Activated naive CD8-positive, alpha-beta T cell treated with anti-CD3 and anti-CD28 coated beads for 36 hours (primary cell): ENCODE measurements at places on chromosomes 2 and 18. TPM values are rescaled to one million over a fixed set of nuclear protein-coding genes. Genes with fewer than 3 reads are reported as not detected.

DNA sequence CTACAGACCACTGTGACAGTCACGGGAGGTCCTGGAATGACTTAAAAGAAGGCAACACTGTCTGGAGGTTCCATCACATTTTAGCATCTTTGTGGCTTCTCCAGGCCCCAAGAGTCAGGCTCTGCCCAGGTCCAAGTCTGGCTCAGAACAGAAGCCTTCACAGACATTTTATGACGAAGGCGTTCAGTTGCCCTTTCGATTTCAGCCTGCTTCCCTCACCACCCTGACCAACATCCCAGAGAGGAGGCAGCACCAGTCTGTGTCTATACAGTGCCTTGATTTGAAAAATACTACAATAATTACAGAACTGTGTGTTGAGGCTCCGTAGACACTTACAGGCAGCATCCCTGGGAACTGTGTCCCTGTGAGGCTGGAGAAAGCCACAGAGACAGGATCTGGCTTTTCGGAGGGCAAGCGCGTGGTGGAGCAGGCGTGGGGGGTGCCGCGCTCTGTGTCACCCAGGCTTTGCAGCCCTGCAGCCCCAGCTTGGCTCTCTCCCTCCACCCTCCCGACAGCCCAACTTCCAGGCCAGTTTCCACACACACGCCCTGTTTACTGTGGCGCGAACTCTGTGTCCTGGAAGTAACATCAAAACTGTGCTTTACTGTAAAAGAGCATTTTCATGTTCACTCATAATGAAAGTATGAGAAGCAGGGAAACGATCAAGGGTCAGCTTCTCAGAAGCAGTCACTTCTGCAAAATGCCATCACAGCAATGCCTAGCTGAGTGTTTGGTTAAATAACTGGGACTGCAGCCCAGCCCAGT is 153.5 kb upstream of the ALKAL2 start:
- H3K4me3 ChIP-seq: no peak overlapping the region
- no peaks in the 10 kb centered on the region for H3K36me3 ChIP-seq
- no peaks in the 10 kb centered on the region for H3K27me3 ChIP-seq
- DNase-seq: no peak

The HOXD10 gene
- not detected for total RNA-seq

DNA sequence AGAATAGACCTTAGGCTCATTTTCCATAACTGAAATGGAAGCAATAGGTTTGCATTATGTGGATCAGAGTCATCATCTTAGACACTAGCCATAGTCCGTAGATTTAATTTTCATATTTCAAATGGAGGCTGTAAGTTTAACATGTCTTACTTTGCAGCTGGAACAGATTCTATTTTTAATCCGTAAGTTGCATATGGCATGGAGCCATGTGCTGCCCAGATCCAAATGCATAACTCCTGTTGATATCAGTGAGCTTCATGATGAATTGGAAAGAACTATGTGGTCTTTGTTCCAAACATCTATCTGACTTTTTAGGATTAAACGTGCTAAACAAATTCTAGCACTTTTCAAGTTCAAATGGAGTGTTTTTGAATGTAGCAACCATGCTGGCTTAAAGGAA is 43.4 kb downstream of the MEIS1 start:
- H3K4me3 ChIP-seq: no peak overlapping the region
- H3K36me3 ChIP-seq: no peaks in the 10 kb centered on the region

GRCh38 chr2:113012436-113013335 is 7.4 kb downstream of the IL36A start:
- H3K4me3 ChIP-seq: no peak overlapping the region
- no peak for DNase-seq
- H3K36me3 ChIP-seq: no peaks in the 10 kb centered on the region
- no peak overlapping the region for H3K27ac ChIP-seq
- no peaks in the 10 kb centered on the region for H3K27me3 ChIP-seq
- H3K4me1 ChIP-seq: peaks cover 20% of the 10 kb centered on the region

DNA sequence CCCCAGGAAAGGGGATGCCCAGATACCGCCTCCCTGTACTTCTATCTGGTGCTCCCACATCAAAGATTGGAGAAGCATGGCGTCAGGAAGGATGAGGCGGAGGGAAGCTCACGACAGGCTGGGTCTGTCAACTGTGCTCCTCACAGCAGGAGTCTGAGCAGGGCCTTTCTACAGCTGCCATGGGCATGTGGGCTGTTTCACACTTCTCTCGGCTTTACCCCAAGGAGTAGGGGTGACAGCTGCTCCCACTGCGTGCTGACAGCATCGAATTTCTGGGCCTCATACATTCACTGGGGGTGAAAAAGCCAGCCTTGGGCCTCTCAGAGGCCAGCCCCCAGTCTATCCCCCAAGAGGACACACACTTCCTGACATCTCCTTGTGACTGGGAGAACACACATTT is 21.1 kb downstream of the NEURL3 start:
- H3K4me3 ChIP-seq: no peak overlapping the region
- peaks cover 28% of the 10 kb centered on the region for H3K4me1 ChIP-seq
- H3K36me3 ChIP-seq: peaks cover 18% of the 10 kb centered on the region
- H3K27ac ChIP-seq: no peak overlapping the region
- DNase-seq: no peak

DNA sequence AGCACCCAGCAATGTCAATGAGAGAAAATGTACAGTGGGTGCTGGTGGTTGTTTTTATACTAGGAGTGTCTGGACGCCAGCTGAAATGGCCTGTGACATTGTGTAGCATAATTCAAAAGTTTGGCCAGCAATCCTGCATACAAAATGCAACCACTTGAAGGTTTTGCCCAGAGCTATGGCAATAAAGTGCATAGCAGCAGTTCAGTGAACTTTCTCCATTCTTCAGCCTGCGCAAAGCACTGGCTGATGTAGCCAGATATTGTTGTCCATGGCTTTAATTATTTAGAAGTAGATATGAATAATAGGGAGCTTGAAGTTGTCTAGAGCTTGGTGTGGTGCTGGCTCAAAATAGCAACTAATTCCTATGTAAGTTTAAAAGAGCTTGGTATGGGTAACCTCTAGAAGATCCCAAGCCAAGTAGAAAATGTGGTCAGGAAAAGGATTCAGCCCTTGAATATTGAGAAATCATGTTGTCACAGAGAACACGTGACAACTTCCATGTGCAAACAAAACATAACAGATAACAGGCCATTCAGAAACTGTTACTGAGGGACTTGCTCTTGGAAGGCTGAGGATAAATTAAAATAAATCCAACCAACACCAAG is 33.3 kb upstream of the PGAP1 start:
- no peak for DNase-seq
- H3K4me3 ChIP-seq: no peak overlapping the region
- H3K27ac ChIP-seq: no peak overlapping the region
- H3K4me1 ChIP-seq: peaks cover 25% of the 10 kb centered on the region

DNA sequence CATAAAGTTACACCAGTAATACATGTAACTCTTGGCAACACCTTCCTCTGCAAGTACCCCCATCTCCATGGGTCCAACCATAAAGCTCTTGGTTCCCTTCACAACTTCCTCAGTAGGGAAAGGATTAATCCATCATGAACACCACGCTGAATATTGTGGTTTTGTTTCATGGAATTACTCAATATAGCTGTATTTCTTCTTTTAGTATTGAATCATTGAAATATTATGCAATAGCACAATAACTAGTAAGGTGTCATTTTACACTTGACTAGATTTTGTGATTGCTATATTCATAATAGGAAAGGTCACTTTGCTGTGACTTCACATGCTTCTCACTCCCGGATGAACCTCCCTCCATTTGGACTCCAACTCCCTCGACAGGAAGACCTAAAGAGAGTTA is 29.7 kb upstream of the PID1 start:
- H3K27me3 ChIP-seq: peaks cover 3% of the 10 kb centered on the region
- no peaks in the 10 kb centered on the region for H3K36me3 ChIP-seq
- H3K4me1 ChIP-seq: no peaks in the 10 kb centered on the region
- no peak overlapping the region for H3K4me3 ChIP-seq
- DNase-seq: no peak
- no peak overlapping the region for H3K27ac ChIP-seq

- no peak for DNase-seq
- H3K36me3 ChIP-seq: peaks cover 4% of the 10 kb centered on the region
- peaks cover 24% of the 10 kb centered on the region for H3K27me3 ChIP-seq
Observed at GRCh38 chr2:175187378-175187777, 5.9 kb upstream of the ATP5MC3 start.

- H3K27ac ChIP-seq: no peak overlapping the region
- DNase-seq: no peak
- no peak overlapping the region for H3K4me3 ChIP-seq
Observed at GRCh38 chr2:233982421-233983121, 65.4 kb downstream of the TRPM8 start.

The USP40 gene
- 16.0 TPM for total RNA-seq

- DNase-seq: no peak
- H3K4me1 ChIP-seq: no peaks in the 10 kb centered on the region
- H3K27ac ChIP-seq: no peak overlapping the region
- H3K36me3 ChIP-seq: no peaks in the 10 kb centered on the region
- no peak overlapping the region for H3K4me3 ChIP-seq
Observed at GRCh38 chr2:99707592-99707991, 217.8 kb upstream of the REV1 start.

The IGFBP5 gene
- total RNA-seq: not detected

DNA sequence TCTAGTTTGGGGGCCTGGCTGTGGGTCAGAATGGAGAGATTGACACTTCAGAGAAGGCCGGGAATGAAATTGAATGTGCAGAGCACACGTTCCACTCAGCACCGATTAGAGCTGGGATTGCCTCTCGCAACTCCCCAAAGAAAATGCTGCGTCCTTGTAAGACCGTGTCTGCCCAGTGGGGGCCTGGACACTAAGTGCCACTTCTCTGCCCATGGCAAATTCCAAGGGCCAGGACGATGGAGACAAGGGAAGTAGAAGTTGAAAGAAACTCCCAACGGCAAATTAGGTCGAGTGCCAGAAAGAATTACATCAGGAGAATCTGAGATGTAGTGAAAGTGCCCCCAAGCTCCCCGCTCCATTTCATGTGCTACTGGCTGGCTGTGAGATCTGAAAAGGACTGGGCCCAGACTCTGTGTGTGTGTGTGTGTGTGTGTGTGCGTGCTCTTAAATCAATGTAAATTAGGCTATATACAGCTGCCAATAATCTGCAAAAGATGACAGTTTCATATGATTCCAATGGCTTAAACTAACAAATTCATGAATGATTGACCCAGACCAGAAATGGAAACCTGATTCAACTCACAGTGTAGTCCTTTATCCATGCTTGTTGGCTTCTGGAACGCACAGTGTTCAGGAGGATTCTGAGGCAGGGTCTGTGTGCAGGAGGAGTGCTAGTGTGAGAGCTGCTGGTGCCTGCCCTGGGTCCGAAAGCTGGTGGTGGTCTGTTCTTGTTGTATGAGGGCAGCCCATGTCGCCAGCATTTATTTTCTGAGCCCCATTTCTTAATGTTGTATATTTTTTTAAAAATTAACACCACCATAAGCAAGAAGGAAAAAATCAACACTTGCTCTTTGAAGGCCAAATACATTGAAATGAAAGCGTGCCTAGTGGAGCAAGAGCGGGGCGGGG is 234.3 kb downstream of the AGAP1 start:
- H3K27me3 ChIP-seq: peaks cover 3% of the 10 kb centered on the region
- no peak for DNase-seq
- no peak overlapping the region for H3K27ac ChIP-seq
- H3K4me3 ChIP-seq: no peak overlapping the region
- H3K36me3 ChIP-seq: no peaks in the 10 kb centered on the region

The RUFY4 gene
- 1.6 TPM for total RNA-seq

DNA sequence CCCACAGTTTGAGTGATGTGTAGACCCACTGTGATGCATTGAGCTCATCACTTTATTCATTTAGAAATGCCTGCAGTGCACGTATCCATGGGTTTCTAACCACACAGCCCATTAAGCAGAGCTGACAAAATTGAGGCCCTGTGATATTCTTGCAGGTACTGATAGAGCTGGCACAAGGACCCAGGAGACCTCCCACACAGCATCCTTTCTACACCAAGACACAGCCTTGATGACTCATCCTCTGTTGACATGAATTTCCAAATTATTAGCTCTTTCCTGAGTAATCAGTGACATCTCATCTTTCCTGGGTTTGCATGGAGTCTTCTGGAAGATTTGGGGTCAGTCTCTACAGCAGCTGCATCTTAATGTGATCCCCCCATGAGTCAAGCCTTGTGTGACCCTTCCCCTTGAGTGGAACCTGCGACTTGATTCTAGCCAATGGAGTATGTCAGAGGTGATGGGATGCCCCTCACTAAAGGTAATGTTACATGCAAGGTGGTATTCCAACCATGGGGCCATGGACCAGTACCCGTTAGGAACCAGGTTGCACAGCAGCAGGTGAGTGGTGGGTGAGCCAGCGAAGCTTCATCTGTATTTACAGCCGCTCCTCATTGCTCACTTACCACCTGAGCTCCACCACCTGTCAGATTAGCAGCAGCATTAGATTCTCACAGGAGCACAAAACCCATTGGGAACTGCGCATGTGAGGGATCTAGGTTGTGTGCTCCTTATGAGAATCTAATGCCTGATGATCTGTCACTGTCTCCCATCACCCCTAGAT is 181.1 kb upstream of the ARL4C start:
- no peak overlapping the region for H3K4me3 ChIP-seq
- H3K4me1 ChIP-seq: no peaks in the 10 kb centered on the region

The RAD51AP2 gene
- total RNA-seq: not detected

DNA sequence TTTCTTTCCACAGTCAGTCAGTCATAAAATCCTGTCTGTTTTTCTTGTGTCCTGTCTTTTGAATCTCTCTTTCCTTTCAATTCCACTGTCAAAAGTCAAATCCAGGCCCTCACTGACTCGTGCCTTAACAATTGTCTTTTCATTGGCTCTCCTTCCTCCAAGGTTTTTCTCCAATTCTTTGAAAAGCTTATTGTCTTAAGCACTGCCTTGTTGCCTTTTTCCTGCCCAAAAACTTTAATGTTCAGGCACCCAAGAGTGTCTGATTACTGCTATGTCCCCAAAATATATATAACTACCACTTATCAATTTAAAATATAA is 13.9 kb upstream of the SULT1C4 start:
- peaks cover 12% of the 10 kb centered on the region for H3K27me3 ChIP-seq
- H3K27ac ChIP-seq: no peak overlapping the region
- no peak for DNase-seq
- H3K4me3 ChIP-seq: no peak overlapping the region
- peaks cover 7% of the 10 kb centered on the region for H3K4me1 ChIP-seq

The ZNF804A gene
- not detected for total RNA-seq

- no peak overlapping the region for H3K4me3 ChIP-seq
- H3K36me3 ChIP-seq: no peaks in the 10 kb centered on the region
- H3K27ac ChIP-seq: no peak overlapping the region
- H3K27me3 ChIP-seq: no peaks in the 10 kb centered on the region
Observed at GRCh38 chr2:211513446-211513845, 957.0 kb downstream of the CPS1 start.

GRCh38 chr2:129812071-129812470 is 167.4 kb upstream of the RAB6C start:
- no peak overlapping the region for H3K4me3 ChIP-seq
- peaks cover 7% of the 10 kb centered on the region for H3K36me3 ChIP-seq
- H3K4me1 ChIP-seq: peaks cover 17% of the 10 kb centered on the region
- peaks cover 6% of the 10 kb centered on the region for H3K27me3 ChIP-seq
- H3K27ac ChIP-seq: no peak overlapping the region
- peak; percentile 22 for DNase-seq
